ENCODE measurements at places on chromosomes 13 and 19.
A peak's percentile ranks its signal among the peaks of the same experiment; 100 is the strongest.

- DNase-seq, result no peak
Measured at GRCh38 chr13:113608967-113609533, 24.5 kb downstream of the TFDP1 start.

DNA sequence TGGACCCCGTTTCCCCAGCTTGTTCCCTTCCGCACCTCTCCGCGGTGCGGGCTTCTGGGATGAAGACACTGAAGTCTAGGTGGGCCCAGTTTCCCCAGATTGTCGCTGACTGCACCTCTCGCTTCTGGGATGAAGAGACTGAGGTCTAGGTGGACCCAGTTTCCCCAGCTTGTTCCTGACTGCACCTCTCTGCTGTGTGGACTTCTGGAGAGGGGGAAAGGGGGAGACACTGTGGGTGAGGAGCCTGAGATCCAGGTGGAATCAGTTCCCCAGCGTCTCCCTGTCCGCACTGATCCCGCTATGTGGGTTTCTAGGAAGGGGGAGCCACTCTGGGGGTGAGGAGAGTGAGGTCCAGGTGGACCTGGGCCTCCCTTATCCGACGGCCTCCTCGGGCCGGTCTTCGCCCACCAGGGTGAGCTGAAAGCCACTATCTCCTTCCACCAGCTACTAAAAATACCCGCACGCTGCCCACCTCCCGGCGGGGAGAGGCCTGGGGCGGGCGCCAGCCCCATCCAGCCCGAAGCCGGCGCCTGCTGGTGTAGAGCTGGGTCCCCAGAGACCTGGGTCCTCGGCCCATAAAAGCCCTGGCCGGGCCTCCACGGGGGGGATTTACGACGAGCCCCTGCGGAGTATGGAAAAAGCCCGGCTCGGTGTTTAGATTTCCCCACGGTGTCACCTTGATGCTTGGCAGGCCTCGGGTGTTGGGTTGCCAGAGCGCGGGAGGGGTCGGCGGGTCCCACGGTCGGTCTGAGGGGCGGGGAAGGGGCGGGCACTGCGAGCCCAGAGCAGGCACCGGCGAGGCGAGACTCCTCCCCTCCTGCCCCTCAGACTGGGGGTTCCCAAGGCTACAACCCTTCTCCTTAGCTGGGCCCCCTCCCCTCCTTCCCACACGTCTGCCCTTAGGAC lies 10.6 kb downstream of the FUT6 start:
- DNase-seq, result peak; percentile 53

DNA sequence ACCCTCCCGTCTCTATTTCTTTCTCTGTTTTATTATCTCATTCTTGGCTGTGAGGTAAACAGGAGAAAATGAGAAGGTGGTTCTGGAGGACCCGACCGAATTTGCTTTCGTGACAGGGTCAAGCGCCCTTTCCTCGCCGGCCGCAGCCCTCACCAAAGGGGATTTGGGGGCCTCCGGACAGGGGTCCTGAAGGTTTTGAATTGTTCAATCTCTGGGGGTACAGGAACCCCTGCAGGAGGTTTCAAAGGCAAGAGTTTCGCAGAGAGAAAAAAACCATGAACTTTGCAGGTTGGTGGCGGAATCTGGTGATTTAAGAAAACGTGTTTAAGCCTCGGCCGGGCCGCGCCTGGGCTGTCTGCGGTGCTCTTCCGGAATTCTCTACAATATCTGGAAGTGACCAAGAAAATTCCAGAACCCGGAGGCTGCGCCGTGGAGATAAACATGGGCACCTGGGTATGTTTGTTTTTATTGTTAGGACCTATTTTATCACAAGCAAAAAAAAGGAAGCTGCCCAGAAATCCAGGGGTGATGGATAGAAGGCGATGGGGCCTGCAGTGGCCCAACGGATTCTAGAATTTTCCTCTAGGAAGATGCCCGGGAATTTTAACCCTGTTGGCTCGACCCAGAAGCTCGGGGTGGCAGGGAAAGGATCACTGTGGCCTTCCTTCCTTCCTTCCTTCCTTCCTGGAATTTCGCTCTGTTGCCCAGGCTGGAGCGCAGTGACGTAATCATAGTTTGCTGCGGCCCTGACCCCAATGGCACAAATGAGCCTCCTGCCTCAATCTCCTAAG lies 14.2 kb upstream of the PTBP1 start:
- no peak for DNase-seq

GRCh38 chr19:17985037-17985818 lies 18.3 kb downstream of the KCNN1 start:
- DNase-seq, result no peak

DNA sequence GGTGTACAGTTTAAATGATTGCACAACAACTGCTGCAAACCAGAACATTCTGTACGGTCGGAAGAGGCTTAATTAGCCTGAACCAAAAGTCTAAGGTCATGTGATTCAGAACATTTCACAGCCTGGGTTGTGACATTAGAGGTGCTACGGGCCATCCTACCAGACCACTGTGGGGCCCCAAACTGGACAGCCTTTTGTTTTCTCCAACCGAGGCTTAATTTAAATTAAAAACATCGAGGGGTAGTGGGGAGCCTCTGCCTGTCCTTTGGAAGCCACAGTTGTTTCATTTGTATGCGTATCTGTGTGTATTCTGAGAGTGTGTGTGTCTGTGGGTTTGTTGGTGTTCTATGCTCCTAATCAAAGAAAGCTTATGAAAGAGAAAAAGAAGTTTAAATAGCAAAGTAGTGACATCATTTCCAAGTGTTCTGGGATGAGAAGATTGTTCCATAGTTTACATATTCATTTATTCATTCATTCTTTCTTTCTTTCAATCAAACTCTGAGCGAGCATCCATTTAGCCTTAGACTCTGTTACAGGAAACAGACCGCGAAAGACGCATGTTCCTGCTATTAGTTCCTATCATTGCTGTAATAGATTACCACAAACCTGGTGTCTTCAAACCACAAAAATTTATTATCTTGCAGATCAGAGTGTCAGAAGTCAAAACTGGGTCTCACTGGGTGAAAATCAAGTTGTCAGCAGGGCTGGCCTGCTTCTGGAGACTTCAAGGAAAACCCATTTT lies 444.8 kb downstream of the FOXO1 start:
- peak; percentile 49 for DNase-seq

GRCh38 chr13:89382981-89383380 lies 1711.8 kb downstream of the SLITRK5 start:
- DNase-seq, result no peak

DNA sequence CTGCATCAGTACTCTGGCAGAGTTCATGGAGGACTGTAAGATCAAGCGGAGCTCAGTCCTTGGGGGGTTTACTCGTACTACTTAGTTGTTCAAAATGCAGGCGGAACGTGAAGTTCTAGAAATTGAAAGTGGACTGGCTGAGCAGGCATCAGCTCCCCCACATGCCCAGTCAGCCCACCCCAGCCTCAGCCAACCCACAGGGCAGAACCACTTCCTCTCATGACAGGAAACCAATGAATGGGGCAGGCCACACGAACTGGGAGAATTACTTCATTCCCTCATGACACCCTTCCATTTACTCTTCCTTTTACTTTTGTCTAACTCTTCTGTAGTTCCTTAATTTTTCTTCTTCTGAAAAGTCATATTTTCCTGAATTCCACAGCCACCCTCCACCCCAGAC lies 71.9 kb downstream of the FLT1 start:
- peak; percentile 18 for DNase-seq

All from activated CD4-positive, alpha-beta T cell treated with anti-CD3 and anti-CD28 coated beads for 48 hours (primary cell).